ENCODE measurements at places on chromosomes 12 and 14. TPM values are rescaled to one million over a fixed set of nuclear protein-coding genes. Genes with fewer than 3 reads are reported as not detected.

DNA sequence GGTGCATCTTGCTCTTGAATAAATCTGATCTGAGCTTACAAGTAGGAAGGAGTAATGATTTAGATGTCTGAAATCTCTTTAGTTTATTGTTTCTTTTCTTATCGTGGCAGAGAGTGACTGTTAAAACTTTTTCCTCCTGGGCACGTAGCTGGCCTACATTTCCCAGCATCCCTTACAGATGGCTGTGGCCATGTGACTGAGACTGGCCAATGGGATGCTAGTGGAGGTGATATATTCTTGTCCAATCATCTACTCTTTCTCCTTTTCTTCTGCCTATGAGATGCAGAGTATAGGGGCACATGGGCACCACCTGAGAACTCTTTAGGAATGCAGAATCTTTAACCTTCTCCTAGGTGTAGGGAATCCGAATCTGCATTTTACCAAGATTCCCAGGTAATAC, 237.3 kb downstream of the RGS6 start:
- DNase-seq = no peak

DNA sequence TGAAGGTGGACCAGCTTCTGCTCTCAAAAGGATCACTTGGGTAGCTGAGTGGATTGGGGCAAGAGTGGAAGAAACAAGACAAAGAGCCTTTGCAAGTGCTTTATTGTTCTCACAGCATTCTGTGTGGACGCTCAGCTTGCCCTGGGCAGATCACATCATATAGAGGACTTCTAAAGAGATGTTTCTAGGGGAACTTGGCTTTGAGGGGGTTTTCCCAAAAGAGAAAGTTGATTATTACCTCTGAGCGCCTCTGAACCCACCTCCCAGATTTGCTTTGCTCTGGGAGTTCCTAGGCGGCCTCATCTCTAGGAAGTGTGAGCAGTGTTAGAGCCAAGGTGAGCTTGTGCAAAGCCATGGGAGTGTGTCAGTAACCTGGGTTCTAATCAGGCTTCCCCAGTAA, 81.7 kb downstream of the RIN3 start:
- DNase-seq = no peak

The ANO4 gene
- total RNA-seq = not detected

- no peak for DNase-seq
These were observed 180.5 kb downstream of the PRKCH start for GRCh38 chr14:61501714-61502458.

DNA sequence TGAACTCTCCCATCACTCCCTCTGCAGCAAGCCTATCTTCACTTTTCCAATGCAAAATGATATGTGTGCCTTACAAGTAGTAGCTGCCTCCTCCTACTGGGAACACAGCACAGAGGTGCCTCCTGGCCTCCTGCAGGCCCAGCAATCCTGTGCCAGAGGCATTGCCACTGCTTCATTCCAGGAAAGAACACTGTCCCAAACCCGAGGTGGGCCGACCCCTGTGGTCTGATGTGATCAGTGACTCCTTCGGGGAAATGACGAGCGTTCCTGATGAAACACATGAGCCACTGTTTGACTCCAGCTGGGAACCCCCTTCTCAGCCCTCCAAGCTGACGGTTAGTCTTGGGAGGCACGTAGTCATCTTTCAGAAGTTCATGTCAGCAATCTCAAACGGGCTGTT, 19.5 kb downstream of the PSMC1 start:
- DNase-seq = no peak

The GLI1 gene
- total RNA-seq = 1.0 TPM

GRCh38 chr14:30558675-30559555, at the start of gene G2E3:
Gene G2E3 (plus strand): TSS chr14:30559158. CDS start chr14:30581080, 21,922 bp downstream.
- DNase-seq = peak; percentile 91

The SCN8A gene
- total RNA-seq = 0.50 TPM

The RNF212B gene
- total RNA-seq = not detected

The LYZ gene
- not detected for total RNA-seq

DNA sequence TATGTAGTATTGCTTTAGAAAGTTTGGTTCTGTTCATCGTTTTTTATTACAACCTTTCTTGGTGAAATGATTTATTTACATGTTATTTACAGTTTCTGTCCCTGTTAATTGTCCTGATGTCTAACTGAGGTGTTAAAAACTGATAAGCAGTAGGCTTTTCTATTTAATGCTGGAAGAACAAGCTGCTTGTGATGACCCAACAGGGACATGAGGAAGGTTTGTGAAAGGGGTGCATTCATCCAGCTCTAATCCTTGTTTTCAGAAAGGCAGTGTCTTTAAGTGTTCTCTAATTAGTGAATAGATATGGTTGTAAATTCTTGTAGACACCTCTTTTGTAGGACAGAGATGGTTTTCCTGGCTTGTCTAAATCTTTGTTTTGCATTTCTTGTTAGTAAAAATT, 191.4 kb downstream of the FOXA1 start:
- no peak for DNase-seq

The MANSC4 gene
- not detected for total RNA-seq

GRCh38 chr14:23319746-23320583, 1.3 kb upstream of the PABPN1 start:
- no peak for DNase-seq

DNA sequence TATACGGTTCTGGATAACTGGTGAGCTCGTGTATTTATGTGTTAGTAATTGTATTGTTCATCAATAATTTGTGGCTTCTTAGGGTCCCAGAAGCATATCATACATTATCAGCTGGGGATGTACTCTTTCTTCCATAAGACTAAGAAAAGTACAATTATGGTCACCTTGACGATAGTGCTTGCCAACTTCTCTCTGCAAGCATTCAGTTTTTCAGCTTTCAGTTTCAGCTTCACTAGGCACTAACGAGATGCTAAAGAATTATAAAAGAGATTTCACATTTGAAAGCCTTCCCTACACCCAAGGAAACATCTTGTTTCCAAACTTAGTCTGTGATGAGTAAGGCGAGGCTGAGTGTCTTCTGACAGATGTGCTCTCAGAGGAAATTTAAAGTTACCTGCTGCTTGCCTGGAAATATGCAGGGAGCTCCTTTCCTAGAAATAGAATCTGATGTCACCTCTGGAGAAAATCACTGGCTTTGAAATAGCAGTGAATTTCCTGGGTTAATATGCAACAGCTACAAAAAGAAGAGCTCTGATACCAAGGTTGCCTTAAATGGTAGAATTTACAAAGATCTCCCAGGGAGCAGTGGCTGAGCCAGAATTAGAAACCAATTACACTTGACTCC, 1419.9 kb upstream of the TMEM132C start:
- DNase-seq = no peak

The SLC5A8 gene
- total RNA-seq = not detected

The CSRP2 gene
- total RNA-seq = 0.33 TPM

The PSMA6 gene
- total RNA-seq = 464 TPM

DNA sequence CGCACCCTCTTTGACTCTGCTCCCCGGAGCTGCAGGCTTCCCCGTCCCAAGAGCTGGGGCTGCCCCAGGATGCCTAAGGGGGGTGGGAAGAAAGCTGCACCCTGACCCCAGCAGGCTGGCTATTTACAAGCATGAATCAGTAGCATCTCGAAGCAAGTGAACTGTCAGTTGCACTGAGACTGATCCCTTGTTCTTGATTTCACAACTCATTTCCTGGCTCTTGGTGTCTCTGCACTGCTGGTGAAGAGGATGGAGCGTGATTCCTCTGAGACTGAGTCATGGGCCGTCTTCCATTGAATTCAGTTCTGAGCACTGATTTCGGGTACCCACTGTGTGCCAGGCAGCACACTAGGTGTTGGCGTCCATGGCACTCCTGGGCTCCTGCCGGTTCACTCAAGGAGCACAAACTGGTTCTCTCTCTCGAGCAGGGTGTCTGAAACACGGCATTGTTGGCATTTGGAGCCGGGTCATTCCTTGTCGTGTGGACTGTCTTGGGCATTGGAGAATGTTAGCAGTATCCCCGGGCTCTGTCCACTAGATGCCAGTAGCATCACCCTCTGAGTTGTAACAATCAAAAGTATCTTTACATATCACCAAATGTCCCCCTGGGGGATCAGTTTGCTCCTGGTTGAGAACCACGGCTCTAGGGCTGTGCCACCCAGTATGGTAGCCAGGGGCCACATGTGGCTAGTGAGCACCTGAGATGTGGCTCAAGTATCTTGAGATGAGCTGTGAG, 86.9 kb downstream of the RIN3 start:
- peak; percentile 71 for DNase-seq

DNA sequence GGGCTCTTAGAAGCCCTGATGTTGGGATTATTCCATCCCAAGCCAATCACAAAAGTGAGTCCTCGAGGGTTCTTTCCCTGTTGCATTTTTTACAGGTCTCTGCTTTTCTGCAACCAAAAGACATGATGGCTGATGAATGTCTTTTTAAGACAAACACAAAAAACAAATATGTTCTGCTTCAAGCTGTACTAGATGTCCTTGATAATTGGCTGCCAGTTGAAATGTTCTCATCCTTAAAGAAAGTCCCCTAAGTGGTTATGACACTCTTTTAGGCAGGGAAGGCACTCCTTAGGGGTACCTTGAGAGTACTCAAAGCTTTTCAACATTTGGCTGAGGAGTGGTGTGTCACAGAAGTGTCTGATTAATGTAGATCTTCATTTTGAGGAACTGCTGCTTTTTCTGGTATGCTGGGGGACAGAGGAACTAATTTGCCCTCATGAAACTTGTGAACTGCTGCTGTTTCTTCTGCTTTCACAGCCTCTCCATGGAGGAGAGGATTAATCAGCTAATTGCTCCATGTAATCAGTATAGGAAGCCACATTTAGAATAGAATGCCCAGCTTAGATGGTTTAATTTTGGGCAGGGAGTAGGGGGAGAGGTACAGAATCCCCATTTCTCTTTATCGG, 22.8 kb upstream of the IGF1 start:
- DNase-seq = no peak

- no peak for DNase-seq
These were observed 500.5 kb downstream of the EGLN3 start for GRCh38 chr14:33450416-33450815.

DNA sequence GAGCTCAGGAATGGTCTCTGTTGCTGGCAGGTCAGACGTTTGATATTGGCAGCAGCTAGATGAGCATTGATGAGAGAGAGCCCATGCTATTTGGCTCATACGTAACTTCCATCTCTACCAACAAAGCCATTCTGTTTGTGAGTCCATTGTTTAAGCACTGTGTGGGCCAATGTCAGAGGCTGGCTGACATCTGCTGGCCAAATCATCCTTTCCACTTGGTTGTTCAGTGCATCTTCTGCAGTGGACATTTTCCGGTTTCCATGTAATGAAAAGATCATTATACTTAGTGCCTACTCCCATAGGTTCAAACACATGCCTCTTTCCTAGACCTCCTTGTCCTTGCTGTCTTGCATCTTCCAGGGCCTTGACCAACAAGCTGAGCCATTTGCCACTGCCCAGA, 59.2 kb downstream of the IFT81 start:
- DNase-seq = no peak

DNA sequence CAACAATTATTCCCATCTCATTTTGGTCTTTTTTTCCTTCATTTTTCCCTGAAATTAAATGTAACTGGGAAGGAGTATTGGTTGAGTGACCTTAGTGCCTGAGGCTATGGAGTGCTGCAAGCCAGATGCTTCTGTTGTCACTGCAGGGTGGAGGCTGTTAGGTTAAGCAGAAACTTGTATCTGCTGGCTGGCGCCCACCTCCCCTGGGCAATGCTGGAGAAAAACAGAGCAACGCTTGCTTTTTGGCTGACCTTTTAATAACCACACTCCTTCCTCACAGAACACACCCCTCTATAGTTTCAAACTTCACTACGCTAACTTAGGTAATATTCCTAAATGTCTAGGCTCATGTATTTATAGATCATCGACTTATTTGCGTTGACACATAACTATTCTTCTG, 583.5 kb upstream of the NOVA1 start:
- DNase-seq = no peak

The ANO2 gene
- total RNA-seq = not detected

The CHGA gene
- total RNA-seq = not detected

GRCh38 chr14:68392393-68393141, 400.3 kb downstream of the ZFP36L1 start:
- no peak for DNase-seq

GRCh38 chr12:81084811-81085350, 7.0 kb downstream of the ACSS3 start:
- no peak for DNase-seq

DNA sequence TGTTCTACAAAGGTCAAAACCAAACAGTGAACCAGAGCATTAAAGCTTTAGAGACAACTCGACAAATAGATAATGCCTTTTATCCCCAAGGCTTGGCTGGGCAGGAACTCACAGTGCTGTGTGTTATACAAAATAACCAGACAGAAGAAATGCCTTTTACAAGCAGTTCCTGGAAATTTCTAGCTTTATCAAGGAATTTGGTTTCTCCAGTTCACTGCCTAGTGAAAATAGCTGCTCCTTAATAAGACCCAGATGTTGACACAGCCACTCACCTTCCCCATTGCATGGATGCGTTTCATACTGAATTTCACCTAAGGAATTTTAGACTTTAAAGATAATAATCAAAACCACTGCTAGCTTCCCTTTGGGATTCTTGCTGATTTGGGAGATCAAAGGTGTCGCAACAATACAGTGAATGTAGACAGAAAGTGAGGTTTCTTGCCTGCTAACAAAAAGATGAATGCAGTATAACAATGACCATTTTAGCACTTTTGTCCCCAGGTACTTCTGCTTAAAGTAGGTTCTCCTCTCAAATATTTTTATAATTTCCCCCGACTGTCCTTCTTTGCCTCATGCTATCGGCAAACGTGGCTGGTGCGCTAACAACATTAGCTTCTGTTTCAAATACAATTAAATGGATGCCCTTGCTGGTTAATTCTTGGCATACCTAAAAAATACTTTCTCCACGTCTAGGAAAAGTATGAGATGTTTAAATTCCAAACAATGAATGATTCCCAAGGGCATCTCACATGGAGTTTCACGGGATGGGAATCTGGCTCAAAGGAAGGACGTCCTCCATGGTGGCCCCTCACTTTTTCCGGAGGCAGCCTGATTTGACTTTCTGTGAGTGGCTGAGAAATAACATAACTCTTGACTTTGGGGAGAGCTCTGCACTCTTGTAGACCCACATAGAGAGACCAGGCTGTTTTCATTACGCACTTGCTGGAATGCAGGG, 162.4 kb downstream of the C12orf75 start:
- DNase-seq = no peak

DNA sequence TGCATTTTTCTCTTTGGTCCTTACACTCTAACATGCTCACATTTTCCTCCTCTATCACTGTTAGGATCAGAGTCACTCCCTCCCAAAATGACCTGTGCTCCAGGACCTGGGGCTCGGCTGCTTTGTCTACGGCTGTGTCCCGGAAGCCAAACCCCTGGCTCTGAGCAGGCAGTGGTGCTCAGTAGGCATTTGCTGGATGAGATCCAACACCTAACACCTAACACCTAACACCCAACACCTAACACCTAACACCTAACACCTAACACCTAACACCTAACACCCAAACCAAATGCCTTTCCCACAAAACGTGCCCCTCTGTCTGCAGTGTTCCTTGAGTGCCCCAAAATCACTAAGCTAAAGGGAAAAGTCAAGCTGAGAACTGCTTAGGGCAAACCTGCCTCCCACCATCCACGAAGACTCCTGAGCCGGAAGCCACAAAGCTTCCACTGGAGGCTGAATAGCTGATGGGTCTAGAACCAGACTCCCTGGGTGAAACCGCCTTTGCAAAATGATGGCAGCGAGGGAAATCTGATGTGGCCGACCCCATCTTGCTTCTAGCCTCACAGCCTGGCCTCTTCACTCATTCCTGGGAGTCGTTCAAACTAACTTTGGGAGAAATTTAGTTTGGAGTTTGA, 29.2 kb downstream of the HSP90AA1 start:
- no peak for DNase-seq

The CCDC38 gene
- total RNA-seq = 0.33 TPM

- DNase-seq = no peak
These were observed 38.9 kb upstream of the BDKRB2 start for GRCh38 chr14:96165493-96166436.

- DNase-seq = no peak
These were observed 4.3 kb downstream of the KHNYN start for GRCh38 chr14:24434036-24434435.

All from natural killer cell treated with Interleukin-12 subunit alpha and Interleukin-12 subunit beta and Interleukin-15 and Interleukin-18, amount 100 ng/mL, for 72 hours (primary cell).